Chondrocyte (in vitro differentiated cells): ENCODE measurements at places on chromosomes 12 and 14.

DNA sequence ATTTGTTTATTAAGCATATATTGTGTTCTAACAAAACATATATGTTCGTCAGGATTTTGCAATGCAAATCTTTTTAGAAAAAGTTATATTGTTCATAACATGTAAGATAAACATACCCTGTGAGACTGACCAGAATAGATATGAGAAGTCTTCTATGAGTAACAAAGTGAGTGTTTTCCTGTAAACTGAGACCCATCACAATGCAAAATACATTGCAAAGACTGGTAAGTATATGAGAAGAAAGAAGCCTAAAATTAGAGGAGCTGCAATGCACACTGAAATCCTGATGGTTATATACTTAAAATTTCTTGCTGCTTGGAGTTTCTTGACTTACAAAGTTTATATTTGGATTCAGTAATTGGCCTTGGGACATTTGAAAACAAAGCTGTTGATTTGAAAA is 6.0 kb downstream of the HMGA2 start:
- no peak for DNase-seq

GRCh38 chr14:59490756-59491155 is 6.4 kb downstream of the JKAMP start:
- DNase-seq: no peak

GRCh38 chr12:10304161-10304574 is 3.5 kb upstream of the KLRD1 start:
- no peak for DNase-seq

- DNase-seq: no peak
Measured at GRCh38 chr14:59728304-59728703, 142.3 kb downstream of the RTN1 start.

- no peak for DNase-seq
Measured at GRCh38 chr14:67050896-67051295, 138.3 kb upstream of the GARIN2 start.
